ENCODE measurements at places on chromosomes 6 and 20.

DNA sequence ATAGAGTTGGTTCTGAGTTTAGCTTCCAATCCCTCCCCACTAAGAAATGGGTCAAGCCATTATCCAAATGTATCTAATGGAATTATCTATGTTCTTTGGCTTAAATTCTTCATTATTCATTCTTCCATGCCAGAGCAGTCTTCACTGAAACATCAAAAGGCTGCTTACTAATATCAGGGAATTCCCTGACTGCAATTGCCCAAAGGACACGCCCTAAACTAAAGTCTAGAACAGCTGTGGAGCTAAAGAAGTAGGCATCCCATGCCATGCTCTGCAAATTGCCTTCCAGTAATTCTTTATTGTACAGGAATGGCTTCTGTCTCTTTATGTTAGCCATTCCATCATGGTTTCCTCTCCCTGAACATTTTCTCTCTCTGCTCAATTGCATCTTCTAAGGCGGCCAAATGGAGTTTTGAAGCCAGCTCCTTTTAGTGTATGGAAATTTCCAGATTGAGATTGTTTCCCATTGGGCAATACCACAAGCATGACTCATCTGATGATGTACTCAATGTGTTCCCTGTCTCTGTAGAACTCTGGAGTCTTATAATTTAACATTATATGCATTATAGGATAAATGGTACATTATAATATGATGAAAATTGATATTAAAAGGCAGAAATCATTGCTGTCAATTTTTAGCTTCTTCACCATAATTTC lies 28.8 kb upstream of the TSHZ2 start:
- no peak for DNase-seq

GRCh38 chr20:36854348-36855240 lies 21.3 kb upstream of the TLDC2 start:
- no peak for DNase-seq

- no peak for DNase-seq
Observed at GRCh38 chr20:24828992-24829648, 119.9 kb upstream of the CST7 start.

DNA sequence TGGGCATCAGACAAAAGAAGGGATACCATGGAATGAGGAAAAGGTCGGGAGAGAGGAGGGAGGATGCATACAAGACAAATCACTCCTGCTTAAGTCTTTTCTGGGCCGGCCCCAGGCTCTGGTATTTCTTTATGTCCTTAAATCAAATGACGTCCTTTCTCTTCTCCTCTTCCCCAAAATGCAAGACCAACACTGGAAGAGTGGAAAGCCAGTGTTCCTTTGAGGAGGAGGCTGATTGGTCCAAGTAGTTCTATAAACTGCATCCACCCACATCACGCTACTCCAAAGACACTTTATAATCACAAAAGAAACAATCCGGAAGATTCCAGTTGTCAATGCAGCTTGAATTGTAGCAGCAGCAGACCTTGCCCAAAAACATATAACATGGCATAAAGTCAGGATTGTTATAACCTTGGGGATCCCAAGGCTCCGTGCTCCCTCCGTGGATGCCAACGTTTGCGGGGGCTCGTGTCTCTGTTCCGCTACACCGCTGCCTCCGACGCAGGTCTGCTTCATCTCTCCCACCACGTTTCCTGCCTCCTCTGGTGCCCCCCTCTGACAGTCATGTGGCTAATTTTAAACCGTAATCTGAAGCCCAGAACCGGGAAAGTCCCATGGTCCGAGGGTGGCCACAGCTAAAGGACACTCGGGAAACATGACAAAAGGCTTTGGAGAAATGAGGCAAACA lies 47.1 kb downstream of the MCUR1 start:
- peak; percentile 20 for DNase-seq

- DNase-seq, result no peak
Observed at GRCh38 chr6:7392402-7392801, 2.8 kb downstream of the RIOK1 start.

GRCh38 chr20:1825938-1826445 lies 69.2 kb upstream of the SIRPA start:
- DNase-seq, result no peak

DNA sequence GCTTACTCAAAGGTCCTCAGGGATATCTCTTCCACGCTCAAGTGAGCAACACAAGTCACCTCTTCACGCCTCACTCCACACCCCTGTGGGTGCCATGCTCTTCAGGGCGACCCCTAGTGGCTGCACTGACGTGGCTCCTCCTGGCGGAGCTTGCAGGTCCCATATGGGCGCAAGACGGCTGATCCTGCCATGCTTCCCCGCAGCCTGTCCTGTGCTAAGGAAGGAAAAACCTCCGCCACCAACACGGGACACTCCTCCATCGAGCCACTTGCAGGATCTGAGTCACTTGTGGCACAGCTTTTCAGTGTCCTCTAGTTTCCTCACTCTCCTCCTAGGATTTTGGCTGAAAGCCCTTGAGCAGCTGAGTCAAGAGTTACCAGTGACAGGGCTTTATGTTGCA lies 90.7 kb downstream of the KHDC1L start:
- peak; percentile 3 for DNase-seq

DNA sequence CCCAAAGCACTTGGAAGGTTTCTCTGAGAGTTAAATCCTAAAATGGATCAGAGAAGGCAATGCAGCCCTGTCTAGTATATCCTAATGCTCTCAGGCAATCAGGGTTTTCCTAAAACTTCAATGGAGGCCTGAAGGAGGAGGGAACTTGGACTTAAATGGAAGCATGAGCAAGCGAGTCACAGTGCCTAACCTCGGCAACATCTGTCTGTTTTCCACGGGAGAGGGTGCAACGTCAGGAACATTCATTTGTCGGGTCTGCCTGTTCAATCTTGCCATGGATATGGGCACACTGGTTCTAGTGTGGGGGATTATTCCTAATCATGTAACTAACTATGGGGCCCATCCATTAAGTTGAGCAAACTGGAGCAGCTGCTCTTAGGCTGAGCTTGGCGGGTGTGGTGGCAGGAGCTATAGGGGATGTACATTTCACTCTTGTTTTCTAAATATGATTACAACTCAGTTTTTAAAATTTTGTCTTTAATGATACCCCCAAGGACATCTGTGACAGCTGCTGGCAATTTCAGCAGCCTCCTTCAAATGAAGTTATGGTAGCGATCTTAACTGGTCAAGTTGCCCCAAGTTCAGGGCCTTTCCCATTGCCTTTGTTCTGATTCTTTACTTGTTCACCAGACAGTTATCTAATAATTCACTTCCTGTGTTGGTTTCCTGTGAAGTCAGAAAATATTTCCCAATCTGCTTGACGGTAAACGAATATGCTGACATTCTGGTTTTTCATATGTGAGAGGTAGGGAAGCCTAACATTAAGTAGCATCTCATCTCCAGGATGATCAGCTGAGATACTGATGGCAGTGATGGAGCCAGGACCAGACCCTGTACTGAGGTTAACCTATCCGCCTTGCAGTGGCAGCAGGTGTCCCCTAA lies 21.6 kb downstream of the DSE start:
- DNase-seq, result no peak

- no peak for DNase-seq
Observed at GRCh38 chr6:90230548-90231215, 66.0 kb downstream of the BACH2 start.

GRCh38 chr6:108993876-108994275 lies 100.8 kb downstream of the SESN1 start:
- no peak for DNase-seq

DNA sequence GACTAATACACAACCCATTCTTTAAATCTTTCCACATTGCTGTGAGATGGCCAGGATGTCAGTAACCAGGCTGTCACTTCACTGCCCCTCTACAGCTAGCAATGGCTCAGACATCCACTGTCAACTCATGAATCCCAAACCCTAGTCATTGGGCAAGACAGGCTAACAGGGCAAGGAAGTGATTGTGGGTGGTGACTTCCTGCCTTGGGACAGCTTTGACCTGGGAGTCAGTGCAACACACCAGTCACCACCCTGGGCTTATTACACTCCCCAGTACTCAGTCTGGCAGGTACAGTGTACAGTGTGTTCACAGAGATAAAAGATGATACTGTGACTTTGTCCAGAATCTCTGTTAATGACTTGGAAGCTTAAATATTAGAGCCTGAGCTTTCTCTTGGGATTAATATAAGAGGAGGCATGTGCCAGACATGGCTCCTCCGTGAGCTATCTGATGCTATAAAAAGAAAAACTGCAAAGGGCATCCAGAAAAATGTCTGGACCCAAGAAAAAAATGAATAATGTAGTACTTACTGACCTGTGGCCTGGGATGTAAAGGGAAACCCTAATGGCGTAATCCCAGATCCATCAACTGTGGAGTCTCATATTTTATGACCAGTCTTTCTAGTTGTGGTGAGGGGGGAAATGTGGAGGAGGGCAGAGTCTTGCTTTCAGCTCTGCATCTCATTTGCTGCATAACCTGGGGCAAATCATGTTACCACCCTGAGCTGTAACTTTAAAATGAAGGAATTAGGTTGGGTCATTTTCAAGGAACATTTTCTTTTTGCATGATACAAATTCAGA lies 244.4 kb downstream of the SLC24A3 start:
- DNase-seq, result no peak

- no peak for DNase-seq
Observed at GRCh38 chr6:20533746-20534294, 437 bp upstream of the CDKAL1 start.

DNA sequence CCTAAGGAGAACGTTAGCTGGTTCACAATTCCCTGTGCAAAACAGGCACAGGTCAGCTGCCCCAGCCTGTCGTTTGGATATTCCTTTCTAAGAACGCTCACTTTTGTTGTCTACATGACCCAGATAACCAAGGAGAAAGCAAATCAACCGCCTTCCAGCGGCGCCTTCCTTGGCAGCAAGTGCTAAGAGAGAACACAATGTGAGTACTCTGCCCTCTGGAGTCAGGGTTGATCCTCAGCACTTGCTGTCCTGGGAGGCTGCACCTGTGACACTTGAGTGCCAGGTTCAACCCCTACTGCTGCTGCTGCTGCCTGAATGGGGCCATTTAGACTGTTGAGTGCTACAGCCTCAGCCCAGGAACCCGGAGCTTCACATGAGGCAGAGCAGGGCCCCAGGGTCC lies 36.8 kb downstream of the OVOL2 start:
- no peak for DNase-seq

DNA sequence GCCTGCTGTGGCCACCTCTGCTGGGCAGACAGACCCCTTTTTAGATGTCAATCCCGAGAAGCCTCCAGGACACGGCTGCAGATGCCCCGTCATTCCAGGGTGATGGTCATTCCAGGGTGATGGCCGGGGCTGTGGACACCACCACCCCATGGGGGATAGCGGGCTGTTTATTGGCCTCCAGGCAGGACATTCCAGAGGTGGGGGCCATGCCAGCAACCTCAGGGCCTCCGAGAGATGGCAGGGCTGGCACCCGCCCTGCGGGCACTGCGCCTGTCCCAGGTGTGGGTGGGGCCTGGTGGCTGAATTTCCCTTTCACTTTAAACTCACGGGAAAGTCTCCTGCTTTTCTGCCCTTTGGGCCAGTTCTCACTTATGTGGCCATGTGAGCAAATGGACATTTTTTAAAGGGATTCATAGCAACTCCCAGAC lies 14.5 kb downstream of the COL9A3 start:
- no peak for DNase-seq

GRCh38 chr6:158648682-158649131 lies 1.1 kb upstream of the SYTL3 start:
- no peak for DNase-seq

- DNase-seq, result no peak
Observed at GRCh38 chr6:94300424-94301144, 881.2 kb upstream of the EPHA7 start.

DNA sequence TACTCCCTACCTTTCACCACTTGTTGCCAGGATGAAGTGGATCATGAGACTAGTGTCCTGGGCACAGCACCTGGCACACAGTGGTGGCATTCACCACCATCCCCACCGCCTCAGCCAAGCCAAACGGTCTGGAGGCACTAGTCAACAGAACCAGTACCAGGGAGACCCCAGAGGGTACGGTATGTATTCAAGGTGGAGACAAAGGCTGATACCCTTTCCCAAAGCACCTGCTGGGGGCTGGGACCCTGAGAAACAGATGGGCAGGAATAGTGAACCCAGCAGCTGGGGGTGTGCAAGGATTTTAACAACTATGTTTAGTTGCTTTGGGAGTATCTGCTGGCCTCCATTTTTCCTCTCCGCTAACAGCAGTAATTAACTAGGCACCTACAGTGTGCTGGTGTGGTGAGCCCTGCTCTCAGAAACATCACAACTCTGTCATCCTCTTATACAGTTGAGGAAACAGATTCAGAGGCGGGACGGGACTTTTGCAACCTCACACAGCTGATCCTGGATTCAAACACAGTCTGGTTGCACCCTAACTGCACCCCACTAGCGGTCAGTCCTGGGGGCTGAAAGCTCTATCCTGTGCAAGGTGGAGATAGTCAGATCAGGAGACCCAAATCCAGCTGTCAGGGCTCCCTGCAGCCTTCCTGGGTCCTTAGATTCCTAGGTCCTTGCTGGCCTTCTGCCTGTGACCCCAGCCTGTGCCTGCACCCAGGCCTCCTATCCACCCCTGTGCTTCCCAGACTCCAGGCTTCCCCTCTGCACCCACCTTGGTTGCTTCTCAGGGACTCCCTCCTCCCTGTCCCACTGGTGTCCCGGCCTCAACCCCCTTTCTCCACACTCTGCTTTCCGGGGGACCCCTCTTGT lies 1.2 kb downstream of the SNTA1 start:
- no peak for DNase-seq

DNA sequence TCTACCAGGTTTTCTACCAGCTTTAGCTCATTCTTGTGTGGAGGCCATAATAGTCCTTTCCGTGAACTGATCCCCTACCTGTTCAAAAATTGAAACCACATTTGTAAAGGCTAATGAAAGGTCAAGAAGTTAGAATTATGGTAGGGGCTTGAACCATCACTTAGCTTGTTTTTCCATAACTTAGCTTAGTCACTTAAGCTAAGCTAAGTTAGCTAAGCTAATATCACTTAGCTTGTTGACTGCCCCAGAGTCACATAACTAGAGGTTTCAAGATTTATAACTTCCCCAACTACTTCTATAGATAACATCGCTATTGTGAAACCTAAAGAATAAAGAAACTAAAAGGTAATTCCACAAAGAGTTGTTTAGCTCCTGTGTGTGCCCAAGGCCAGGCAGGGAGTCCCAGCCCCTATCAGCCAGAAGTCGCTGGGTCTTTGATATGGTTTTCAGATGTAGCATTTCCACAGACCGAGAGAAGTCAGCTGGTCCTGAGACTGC lies 131.8 kb downstream of the VEGFA start:
- DNase-seq, result no peak

GRCh38 chr6:164749221-164750064 lies 560.0 kb downstream of the C6orf118 start:
- DNase-seq, result no peak

GRCh38 chr20:32583581-32584070 lies 1.5 kb downstream of the NOL4L start:
- no peak for DNase-seq

GRCh38 chr6:20564777-20565176 lies 30.5 kb downstream of the CDKAL1 start:
- DNase-seq, result no peak

GRCh38 chr6:137497721-137498463 lies 3.7 kb upstream of the OLIG3 start:
- DNase-seq, result no peak

All from stimulated activated CD4-positive, alpha-beta T cell treated with anti-CD3 and anti-CD28 coated beads, Interleukin-1b, Interleukin-23, amount 100 ng/mL, for 4 hours (primary cell).